Sigmoid colon (tissue), 7 donors: ENCODE measurements at places on chromosomes 16 and 17.

DNA sequence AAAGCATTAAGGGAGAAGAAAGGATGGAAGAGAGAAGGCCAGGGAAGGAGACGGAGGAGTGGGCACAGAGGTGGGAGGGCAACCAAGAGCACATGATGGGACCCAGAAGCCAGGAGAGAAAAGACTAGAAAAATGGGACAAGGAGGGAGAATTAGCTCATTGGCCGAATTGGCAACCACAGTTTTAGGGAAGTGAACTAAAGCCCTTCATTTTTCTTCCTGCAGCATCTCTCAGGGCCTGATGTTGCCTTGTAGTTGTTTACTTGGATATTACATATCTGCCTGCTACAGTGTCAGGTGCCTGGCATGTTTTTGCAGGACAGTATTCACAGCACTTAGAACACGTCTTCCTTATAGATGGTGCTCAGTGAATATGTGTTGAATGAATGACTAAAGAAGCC is 19.0 kb downstream of the EMP2 start:
- no peak for DNase-seq

DNA sequence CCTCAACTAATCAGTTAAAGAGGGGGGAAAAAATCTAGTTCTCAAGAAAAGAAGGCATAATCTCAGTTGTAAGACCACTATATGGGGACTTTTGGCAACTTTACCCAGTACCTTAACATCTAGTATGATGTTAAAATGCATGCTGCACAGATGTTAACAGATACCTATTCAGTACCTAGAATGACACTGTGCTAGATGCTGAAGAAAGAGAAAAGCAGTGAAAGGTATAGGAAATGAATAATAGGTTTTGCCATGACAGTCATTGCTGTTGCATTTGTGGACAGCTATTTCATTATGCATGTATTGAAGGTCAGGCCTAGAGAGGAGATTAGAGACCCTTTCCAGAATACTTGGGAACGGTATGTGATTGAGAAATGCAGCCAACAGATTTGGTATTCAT is 34.5 kb downstream of the PIGL start:
- DNase-seq: no peak

GRCh38 chr17:21218831-21219380 is 4.9 kb upstream of the TMEM11 start:
- no peak for DNase-seq

- DNase-seq: no peak
These were observed 108.9 kb downstream of the ENGASE start for GRCh38 chr17:79183293-79184158.

DNA sequence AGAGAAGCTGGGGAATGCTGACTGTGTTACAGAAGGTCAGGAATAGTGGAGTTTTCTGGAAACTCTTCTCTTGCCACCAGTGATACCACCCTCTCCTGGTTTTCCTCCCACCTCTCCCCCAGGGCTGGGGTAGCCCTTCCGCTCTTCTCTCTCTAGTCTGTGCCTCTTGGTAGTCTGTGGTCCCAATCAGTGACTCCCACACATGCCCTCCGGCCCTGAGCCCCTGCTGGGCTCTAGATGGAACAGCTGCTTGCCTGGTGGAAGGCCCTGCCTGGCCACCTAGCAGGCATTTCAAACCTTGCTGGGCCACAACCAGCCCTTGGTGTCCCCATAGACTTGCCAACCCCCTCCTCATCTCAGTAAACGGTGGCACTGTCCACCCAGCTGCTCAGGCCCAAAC is 15.2 kb upstream of the MTSS2 start:
- DNase-seq: no peak

- no peak for DNase-seq
These were observed 6.9 kb downstream of the PHOSPHO1 start for GRCh38 chr17:49223517-49224197.

DNA sequence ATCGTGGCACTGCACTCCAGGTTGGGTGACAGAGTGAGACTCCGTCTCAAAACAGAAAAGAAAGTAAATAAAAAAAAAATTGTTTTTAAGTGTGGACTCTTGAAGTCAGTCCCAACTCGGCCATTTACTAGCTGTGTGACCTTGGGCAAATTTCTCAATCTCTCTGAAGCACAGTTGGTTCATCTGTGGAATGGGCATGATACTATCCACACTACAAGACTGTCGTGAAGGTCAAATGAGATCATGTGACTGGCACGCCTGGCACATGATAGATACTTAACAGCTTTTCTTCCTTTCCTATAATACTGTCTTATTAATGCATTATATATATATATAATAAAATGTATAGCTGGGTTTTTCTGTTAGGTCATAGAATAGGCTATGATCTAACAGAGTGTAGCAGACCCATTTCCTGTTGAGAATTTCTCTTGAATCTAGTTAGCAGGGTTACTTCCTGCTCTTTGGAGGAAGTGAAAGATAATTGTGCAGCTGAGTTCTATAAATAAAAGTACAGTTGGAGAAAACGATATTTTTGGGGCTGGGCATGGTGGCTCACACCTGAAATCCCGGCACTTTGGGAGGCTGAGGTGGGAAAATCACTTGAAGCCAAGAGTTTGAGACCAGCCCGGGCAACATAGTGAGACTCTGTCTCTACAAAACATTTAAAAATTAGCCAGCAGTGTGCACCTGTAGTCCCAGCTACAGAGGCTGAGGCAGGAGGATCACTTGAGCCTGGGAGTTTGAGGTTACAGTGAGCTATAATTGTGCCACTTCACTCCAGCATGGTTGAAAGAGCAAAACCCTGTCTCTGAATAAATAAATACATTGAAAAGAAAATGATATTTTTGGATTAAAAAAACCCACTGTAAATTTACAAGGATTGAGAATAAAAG is 7.3 kb downstream of the MILR1 start:
- no peak for DNase-seq

GRCh38 chr17:416293-417206 is 63.9 kb upstream of the RPH3AL start:
- DNase-seq: no peak

GRCh38 chr17:79304884-79305283 is 230.3 kb downstream of the ENGASE start:
- DNase-seq: no peak

DNA sequence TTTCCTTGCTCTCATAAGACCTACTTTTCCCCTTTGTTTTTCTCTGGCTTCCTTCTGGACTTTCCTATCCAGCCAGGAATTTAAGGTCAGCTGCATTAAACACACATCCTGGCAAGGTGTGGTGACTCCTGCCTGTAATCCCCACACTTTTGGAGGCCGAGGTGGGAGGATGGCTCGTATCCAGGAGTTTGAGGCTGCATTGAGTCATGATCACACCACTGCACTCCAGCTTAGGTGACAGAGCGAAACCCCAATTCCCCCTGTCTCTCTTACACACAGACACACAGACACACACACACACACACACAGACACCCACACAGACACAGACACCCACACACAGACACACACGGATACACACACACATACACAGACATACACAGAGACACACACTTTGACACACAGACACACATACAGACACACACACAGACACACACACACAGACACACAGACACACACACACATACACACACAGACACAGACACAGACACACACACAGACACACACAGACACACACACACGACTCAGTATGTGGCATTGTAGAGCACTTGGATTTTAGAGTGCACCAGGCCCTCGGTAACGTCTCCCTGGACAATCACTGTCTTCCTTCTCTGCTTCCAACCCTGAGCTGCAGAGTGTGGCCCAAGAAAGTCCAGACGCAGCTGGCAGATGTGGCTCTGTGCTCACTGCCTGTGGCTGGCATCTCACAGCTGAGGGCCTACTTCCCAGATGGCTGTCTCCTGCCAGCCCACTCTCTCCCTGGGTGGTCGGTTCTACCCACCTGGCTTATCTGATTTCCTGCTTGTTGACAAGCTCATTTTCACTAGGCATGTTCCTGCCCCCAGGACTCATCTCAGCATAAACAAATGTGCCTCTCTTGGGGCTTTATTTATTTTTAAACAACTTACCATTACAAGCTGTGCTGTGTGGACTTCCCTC is 39.0 kb downstream of the NLRP1 start:
- DNase-seq: no peak

DNA sequence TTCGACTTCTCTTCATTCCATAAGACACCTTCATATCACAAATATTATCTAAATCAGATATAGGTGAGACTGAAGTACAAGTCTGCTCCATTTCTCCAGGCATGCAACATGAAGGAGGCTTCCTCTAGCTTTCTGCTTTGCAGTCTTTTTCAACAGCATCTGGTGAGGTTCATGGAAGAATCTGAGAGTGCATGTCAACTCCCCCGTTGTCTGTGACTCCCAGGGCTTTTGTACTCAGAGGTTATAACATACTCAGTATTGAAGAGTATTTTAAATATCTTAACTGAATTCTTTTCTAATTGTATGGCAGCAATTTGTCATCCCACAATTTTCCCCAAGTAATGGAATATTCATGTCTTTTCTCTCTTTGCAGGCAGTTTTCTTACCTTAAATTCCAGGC is 448.7 kb downstream of the CDH8 start:
- no peak for DNase-seq

DNA sequence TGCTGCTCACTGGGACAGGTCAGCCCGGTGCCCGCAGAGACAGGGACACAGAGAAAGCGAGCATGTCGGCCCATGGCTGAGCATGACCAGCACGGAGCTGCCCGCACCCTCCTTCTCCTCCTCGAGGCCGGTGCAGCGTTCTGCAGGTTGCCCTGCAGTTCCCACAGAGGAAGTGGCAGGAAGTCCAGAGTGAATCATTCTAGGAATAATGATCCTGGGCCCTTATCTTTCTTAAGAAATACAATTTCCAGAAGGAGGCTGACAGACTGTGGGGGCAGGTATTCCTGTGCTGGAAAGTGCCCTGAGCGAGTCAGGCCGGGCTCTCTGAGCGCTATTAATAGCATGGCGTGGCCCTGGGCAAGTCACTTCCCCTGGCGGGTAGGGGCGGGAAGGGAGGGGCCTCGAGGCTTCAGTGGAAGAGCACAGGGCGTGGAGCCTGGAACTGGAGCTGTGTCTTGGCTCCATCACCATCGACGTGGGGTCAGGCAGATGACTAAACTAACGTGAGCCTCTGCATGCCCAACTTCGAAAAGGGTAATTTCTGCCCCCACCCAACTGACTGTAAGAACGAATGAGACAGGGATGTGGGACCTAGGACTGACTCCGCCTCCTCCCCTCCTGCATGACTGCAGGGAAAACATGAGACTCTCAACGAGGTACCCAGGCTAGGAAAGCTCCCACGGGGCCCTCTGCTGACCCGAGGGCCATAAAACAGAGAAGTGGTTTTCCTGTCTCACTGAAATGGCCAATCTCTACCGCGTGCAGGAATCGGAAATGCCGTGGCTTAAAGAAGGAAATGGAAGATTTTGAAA is 9.8 kb downstream of the TMEM204 start:
- DNase-seq: peak; percentile 80

- DNase-seq: no peak
These were observed 92.7 kb upstream of the FAM20A start for GRCh38 chr17:68693896-68694295.

DNA sequence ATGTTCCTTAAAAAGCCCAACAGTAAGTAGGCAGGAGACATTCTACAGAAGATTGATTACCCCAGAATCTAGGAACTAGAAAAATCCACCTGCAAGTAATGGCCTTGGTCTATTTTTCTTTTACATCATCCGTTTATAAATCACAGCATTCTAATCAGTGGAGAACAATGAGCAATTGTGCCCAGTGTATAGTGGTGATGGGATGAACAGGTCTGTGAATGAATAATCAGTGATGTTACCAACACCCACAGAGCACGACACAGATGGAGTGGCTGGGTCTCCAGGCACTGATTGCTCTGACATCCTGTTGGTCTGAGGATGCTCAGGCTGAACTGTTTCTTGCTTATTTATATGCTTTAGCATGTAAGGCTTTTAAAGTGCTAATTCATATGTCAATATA is 1251.2 kb upstream of the CDH8 start:
- DNase-seq: no peak

DNA sequence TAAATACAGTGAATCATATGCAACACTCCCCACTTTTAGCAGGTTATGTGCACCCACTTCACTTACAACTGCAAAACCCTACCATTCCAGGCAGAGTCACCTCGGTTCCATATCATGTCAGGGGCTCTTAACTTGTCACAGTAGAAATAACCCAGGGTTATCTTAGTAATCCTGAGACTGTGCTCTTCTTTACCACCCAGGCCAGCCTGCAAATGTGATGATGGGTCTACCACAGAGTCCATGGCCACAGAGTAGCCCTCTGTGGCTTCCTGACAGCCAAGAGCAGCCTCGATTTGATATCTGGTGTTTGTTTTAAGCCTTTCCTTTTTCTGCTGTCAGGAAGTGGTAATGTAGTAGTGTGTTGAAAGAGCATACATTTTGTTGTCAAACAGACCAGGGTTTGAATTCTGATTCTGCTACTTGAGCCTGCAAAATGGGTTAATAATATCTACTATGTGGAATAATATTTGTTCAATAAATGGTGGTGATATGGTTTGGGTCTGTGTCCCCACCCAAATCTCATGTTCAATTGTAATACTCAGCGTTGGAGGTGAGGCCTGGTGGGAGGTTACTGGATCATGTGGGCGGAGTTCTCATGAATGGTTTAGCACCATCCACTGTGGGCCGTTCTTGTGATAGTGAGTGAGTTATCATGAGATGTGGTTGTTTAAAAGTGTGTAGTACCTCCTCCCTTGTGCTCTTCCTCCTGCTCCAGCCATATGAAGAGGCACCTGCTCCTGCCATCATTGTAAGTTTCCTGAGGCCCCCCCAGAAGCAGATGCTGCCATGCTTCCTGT is 416.5 kb downstream of the UTP18 start:
- no peak for DNase-seq

DNA sequence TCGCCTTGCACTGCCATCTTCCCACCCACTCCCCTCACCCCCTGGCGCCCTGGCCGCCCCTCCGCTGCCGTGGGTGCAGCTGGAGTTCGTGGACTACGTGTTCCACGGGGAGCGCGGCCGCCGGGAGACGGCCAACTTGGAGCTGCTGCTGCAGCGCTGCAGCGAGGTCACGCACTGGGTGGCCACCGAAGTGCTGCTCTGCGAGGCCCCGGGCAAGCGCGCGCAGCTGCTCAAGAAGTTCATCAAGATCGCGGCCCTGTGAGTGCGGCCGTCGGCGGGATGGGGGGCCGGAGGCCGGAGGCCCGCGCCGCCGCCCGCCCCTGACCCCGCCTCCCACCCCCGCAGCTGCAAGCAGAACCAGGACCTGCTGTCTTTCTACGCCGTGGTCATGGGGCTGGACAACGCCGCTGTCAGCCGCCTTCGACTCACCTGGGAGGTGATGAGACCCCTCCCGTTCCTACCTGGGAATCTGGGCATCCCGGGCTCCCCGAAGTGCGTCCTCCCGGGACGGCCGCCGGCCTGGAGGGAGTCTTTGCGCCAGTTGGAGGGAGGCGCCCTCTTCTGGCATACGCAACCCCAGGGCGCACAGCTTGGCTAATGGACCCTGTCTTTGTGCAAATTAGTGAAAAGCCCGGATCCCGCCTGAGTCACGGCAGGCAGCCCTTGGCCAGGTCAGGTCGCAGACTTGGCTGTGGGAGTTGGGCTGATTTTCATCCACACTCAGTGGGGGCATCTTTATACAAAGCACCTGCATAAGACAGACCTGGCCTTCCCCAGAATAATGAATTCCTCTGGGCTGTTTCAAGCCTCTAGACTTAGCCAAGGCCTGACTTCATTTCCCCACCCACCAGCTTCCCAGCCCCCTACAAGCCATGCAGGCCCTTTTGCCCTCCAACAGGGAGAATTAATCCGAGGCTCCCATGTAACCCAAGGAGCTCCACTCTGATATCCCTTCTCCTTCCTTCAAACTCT is 14.3 kb downstream of the RAPGEFL1 start:
- peak; percentile 89 for DNase-seq

GRCh38 chr17:40470932-40471828 is 27.9 kb downstream of the IGFBP4 start:
- DNase-seq: no peak
